A549 treated with GW870086 at 1 μM for 4 hours (cell line): ENCODE measurements at places on chromosomes 3 and 15. TPM values are rescaled to one million over a fixed set of nuclear protein-coding genes. Genes with fewer than 3 reads are reported as not detected.

ALDH1A2 gene
- total RNA-seq, result 0.21 TPM in 1 of 5 replicates, not detected in the others

SEMA3G gene
- 0.08 to 0.13 TPM (median 0.13 TPM) in 5 replicates for total RNA-seq

PARP15 gene
- not detected in 5 replicates for total RNA-seq

KLHL40 gene
- total RNA-seq, result not detected in 5 replicates

SPSB4 gene
- total RNA-seq, result 0.06 to 0.15 TPM (median 0.13 TPM) in 5 replicates

TMC3 gene
- total RNA-seq, result not detected in 5 replicates

FOXB1 gene
- total RNA-seq, result not detected in 5 replicates

CHRNA7 gene
- 3.8 to 5.2 TPM (median 4.5 TPM) in 5 replicates for total RNA-seq

POTEB gene
- not detected in 5 replicates for total RNA-seq

SV2B gene
- total RNA-seq, result 0.06 to 0.15 TPM (median 0.12 TPM) in 4 of 5 replicates, not detected in the other

CCDC50 gene
- total RNA-seq, result 22.5 to 29.2 TPM (median 27.7 TPM) in 5 replicates

ADGRG7 gene
- total RNA-seq, result not detected in 5 replicates

CLDN18 gene
- not detected in 5 replicates for total RNA-seq

ATP13A5 gene
- total RNA-seq, result not detected in 5 replicates

HHLA2 gene
- total RNA-seq, result 0.08 to 0.21 TPM in 2 of 5 replicates, not detected in the others

DUOXA2 gene
- total RNA-seq, result not detected in 5 replicates

TCAIM gene
- 7.3 to 8.7 TPM (median 8.3 TPM) in 5 replicates for total RNA-seq

IL12A gene
- total RNA-seq, result 0.61 to 1.2 TPM (median 0.98 TPM) in 5 replicates

GALNT15 gene
- 0.05 to 0.10 TPM (median 0.07 TPM) in 4 of 5 replicates, not detected in the other for total RNA-seq

ANKUB1 gene
- not detected in 5 replicates for total RNA-seq

SSR3 gene
- total RNA-seq, result 160 to 210 TPM (median 200 TPM) in 5 replicates

PP2D1 gene
- not detected in 5 replicates for total RNA-seq

ROPN1 gene
- total RNA-seq, result not detected in 5 replicates

PRSS50 gene
- not detected in 5 replicates for total RNA-seq

SLC12A1 gene
- not detected in 5 replicates for total RNA-seq

CYP1A1 gene
- total RNA-seq, result 1.1 to 2.3 TPM (median 1.7 TPM) in 5 replicates

SENP2 gene
- 16.9 to 20.8 TPM (median 19.3 TPM) in 5 replicates for total RNA-seq

NCK1 gene
- 23.4 to 28.9 TPM (median 26.1 TPM) in 5 replicates for total RNA-seq

P3H2 gene
- 24.9 to 37.4 TPM (median 31.8 TPM) in 5 replicates for total RNA-seq

PCSK6 gene
- 8.8 to 12.0 TPM (median 11.1 TPM) in 5 replicates for total RNA-seq

TRPM1 gene
- total RNA-seq, result not detected in 5 replicates

DLL4 gene
- total RNA-seq, result 1.1 to 2.0 TPM (median 1.2 TPM) in 5 replicates

CYP8B1 gene
- not detected in 5 replicates for total RNA-seq

TMEM212 gene
- total RNA-seq, result not detected in 5 replicates

GYG1 gene
- total RNA-seq, result 33.9 to 40.6 TPM (median 34.6 TPM) in 5 replicates

LXN gene
- 57.0 to 72.7 TPM (median 60.2 TPM) in 5 replicates for total RNA-seq

ZNF860 gene
- 1.3 to 1.5 TPM (median 1.4 TPM) in 5 replicates for total RNA-seq

TRH gene
- total RNA-seq, result not detected in 5 replicates

LRRC31 gene
- not detected in 5 replicates for total RNA-seq

KLHL6 gene
- total RNA-seq, result 0.02 TPM in 1 of 5 replicates, not detected in the others

VGLL3 gene
- total RNA-seq, result 3.2 to 8.1 TPM (median 6.2 TPM) in 5 replicates

CAMK2N2 gene
- total RNA-seq, result 0.80 to 1.7 TPM (median 1.4 TPM) in 5 replicates

PLSCR5 gene
- total RNA-seq, result not detected in 5 replicates

HOMER2 gene
- 12.2 to 14.1 TPM (median 12.8 TPM) in 5 replicates for total RNA-seq

CFAP91 gene
- total RNA-seq, result 0.11 to 0.43 TPM (median 0.31 TPM) in 4 of 5 replicates, not detected in the other

CKMT1B gene
- 2.6 to 5.5 TPM (median 4.8 TPM) in 5 replicates for total RNA-seq

DYNC1LI1 gene
- 39.6 to 48.5 TPM (median 42.3 TPM) in 5 replicates for total RNA-seq

FETUB gene
- total RNA-seq, result 0.08 to 0.16 TPM (median 0.14 TPM) in 3 of 5 replicates, not detected in the others

PLD1 gene
- total RNA-seq, result 6.6 to 12.1 TPM (median 10.2 TPM) in 5 replicates

SLC9C1 gene
- total RNA-seq, result not detected in 5 replicates

COL6A6 gene
- not detected in 5 replicates for total RNA-seq

SKOR1 gene
- total RNA-seq, result 0.03 to 0.10 TPM (median 0.05 TPM) in 5 replicates

IMPG2 gene
- total RNA-seq, result not detected in 5 replicates
